ENCODE measurements at places on chromosomes 12 and 14.

DNA sequence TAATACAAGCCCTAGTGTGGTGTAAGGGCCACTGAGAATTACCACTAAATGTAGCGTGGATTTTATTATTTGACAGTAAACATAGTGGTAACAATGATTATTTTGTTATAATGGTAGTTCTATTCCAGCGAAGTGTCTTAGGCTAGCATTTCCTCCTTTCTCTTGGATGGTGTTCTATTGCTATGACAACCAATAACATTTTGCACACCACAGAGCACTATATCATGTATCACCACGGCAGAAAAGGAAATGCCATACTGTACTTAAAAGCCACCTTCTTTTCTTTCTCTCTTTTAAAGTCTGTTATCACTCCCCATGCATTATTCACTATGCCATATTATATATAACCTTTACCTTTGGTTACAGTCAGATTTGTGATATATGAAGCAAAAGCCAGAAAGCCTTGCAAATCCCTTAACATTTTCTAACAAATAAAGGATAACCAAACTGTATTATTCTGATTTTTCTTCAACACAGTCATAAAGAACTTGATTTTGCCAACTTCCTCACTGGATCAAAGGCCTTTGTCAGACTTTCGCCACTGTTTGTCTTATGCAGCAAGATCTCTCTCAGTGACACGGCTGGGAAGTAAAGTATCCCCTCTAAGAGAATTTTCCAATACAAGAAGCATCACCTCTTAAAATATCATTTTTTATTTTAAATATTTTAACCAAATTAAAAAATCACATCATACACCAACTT, 195.8 kb downstream of the FOXN3 start:
- H3K27ac ChIP-seq, result no peak overlapping the region
- H3K36me3 ChIP-seq, result peaks cover 5% of the 10 kb centered on the region
- H3K27me3 ChIP-seq, result no peaks in the 10 kb centered on the region
- peaks cover 2% of the 10 kb centered on the region for H3K4me1 ChIP-seq

DNA sequence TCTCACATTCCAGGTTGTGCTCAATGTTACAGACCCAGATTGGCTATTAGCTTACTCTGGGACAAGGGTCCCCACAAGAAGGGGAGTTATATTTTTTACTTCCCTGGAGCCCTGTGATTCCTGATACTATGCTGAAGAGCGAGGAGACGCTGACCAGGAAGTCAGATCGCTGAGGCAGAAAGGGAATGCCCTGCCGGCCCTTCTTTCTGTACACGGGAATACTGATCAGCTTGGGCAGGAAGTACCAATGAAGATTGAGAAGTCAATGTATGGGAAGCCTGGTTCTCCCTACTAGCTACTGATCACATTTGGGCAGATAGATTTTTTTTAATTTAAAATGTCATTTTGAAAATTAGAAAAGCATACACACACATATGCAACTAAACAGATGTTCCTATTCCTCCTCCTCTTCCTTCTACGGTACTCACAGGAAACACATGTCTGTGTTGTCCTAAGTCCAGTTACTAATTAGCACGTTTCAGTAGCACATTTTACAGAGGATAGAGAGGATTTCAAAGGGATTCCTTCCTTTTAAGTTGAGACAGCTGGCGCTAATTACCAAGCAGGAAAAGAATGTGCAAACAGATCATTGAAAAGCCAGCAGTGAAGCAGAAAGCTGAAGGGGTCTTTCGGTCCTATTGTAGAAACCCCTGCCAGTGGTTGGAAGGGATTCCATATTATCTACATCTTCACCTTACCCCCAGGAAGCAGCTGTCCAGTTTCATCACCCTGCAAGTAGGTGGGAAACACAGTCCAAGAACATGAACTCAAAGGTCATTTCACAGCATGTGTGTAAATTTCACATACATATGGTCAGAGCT, 292.4 kb downstream of the DUSP6 start:
- H3K4me3 ChIP-seq, result no peak overlapping the region
- H3K36me3 ChIP-seq, result no peaks in the 10 kb centered on the region
- peaks cover 3% of the 10 kb centered on the region for H3K4me1 ChIP-seq
- H3K27ac ChIP-seq, result peak overlapping the region; percentile 53
- H3K27me3 ChIP-seq, result no peaks in the 10 kb centered on the region

DNA sequence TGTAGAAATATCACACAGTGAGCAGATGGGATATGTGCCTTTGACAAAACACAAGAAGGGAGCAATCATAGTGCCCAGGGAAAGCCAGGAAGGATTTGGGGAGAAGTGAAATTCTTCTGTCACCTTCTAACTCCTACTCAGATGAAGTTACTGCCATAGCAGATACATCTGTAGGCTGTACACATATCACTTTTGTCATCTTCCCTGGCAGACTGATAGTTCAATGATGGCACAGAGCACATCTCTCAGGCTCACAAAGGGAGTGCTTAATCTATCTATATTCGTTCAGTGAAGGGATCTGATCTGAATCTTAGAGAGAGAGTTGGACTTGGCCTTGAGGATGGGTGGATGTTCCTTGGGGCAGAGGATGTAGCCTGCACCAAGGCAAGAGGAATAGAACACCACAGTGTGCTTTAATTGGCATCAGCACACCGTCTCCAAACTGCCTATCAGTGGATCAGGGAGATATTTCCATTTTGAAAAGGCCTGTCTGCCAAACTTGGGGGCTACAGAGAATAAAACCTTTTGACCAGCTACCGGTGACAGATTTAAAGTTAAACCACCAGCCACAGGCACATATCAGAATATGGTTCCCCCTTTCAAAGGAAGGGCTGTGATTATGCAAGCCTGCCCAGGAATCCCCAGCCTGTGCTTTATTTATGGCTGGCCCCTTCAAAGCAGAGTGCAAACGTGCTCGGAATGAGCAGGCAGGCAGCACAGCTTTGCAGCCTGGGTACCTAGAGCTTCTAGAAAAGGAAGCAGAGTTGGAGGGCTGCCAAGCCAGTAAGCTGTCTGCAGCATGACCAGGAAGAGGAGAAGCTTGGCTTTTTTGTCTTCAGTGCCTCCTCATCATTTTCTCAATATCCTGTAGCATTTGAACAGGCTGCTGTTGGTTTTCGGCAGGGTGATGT, 165.5 kb upstream of the DYRK2 start:
- no peak overlapping the region for H3K4me3 ChIP-seq
- H3K36me3 ChIP-seq, result no peaks in the 10 kb centered on the region
- DNase-seq, result peak; percentile 46
- no peaks in the 10 kb centered on the region for H3K4me1 ChIP-seq
- no peaks in the 10 kb centered on the region for H3K27me3 ChIP-seq

- H3K27ac ChIP-seq, result no peak overlapping the region
- no peaks in the 10 kb centered on the region for H3K4me1 ChIP-seq
- no peaks in the 10 kb centered on the region for H3K36me3 ChIP-seq
- DNase-seq, result no peak
- H3K4me3 ChIP-seq, result no peak overlapping the region
Observed at GRCh38 chr14:101083564-101084435, 180.3 kb upstream of the RTL1 start.

DNA sequence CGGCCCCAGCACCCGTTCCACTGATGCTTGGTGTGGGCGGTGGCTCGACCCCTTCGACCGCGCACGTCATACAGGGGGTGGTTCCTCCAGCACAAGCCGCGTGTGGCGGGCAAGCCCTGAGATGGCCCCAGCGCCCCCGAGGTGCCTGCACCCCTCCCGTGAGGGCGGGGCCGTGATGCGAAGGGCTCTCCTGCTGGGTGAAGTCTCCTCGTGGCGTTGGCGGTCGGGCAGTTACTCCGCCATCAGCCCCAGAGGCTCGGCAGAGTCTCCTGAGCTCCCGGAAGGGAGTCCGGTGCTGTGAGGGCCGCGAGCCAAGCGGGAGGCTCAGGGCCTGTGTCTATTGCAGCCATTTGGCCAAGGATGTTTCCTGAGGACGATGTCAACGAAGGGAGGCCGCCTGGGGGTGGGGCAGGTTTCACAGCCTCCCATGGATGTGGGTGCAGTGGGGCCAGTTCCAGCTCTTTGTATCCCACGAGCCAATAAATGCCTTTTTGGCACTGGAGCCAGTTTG, 78.1 kb upstream of the GALNT9 start:
- no peak overlapping the region for H3K27ac ChIP-seq
- no peak overlapping the region for H3K4me3 ChIP-seq

GRCh38 chr12:13444076-13444475, 247.6 kb downstream of the EMP1 start:
- peak; percentile 16 for DNase-seq
- H3K4me1 ChIP-seq, result no peaks in the 10 kb centered on the region
- peaks cover 2% of the 10 kb centered on the region for H3K27me3 ChIP-seq
- H3K36me3 ChIP-seq, result no peaks in the 10 kb centered on the region
- H3K4me3 ChIP-seq, result no peak overlapping the region

- DNase-seq, result peak; percentile 23
- H3K36me3 ChIP-seq, result no peaks in the 10 kb centered on the region
- peaks cover 6% of the 10 kb centered on the region for H3K27me3 ChIP-seq
- peak within 1 kb of the TSS; percentile 25 for H3K4me3 ChIP-seq
- H3K4me1 ChIP-seq, result no peaks in the 10 kb centered on the region
- H3K27ac ChIP-seq, result no peak within 1 kb of the TSS
Observed at GRCh38 chr14:92922883-92923743, at the start of gene CHGA. CHGA (plus strand) TSS chr14:92923150; CDS start chr14:92923360, 210 bp downstream.

DNA sequence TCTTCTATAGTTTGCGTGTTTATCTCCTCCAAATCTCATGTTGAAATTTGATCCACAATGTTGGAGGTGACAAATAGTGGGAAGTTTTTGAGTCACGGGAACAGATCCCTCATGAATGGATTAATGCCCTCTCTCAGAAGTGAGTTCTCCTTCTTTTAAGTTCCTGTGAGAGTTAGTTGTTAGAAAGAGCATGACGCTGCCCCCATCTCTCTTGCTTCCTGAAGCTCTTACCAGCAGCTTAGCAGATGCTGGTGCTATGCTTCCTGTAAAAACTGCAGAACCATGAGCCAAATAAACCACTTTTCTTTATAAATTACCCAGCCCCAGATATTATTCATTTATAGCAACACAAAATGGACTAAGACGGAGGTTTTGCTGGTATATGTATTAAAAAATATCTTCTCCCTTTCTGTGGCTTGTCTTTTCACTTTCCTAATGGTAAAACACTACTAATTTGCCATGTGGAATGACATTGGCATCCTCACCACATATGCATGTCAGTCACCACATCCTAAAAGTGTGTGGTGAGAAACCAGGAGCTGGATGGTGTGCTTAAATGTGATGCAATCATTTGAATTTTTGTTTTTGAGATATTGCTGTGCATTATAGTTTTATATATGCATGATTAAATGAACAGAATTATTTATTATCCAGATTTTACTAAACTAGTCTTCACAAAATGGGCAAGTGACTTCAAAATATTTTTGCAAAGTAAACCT, 449.3 kb downstream of the ADAMTS20 start:
- H3K36me3 ChIP-seq, result no peaks in the 10 kb centered on the region
- H3K4me3 ChIP-seq, result no peak overlapping the region
- no peak for DNase-seq
- no peaks in the 10 kb centered on the region for H3K4me1 ChIP-seq
- H3K27ac ChIP-seq, result no peak overlapping the region

- H3K4me1 ChIP-seq, result no peaks in the 10 kb centered on the region
- no peaks in the 10 kb centered on the region for H3K27me3 ChIP-seq
- DNase-seq, result peak; percentile 62
- H3K4me3 ChIP-seq, result no peak overlapping the region
Observed at GRCh38 chr12:124036657-124037109, 63.7 kb downstream of the ZNF664 start.

DNA sequence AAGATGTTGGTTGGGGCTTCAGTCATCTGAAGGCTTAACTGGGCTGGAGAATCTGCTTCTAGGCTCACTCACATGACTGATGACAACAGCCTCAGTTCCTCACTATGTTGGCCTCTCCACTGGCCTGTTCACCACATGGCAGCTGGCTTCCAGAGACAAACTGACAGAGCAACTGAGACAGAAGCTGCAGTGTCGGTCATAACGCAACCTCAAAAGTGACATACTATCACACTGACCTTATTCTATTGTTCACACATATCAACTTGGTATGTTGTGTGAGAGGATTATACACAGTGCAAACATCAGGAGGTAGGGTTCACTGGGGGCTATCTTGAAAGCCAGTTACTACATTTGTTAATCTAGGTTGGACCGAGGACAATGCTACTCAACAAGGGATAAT, 92.9 kb downstream of the PAWR start:
- H3K36me3 ChIP-seq, result no peaks in the 10 kb centered on the region
- DNase-seq, result no peak
- no peaks in the 10 kb centered on the region for H3K4me1 ChIP-seq
- H3K27ac ChIP-seq, result no peak overlapping the region
- H3K4me3 ChIP-seq, result no peak overlapping the region

DNA sequence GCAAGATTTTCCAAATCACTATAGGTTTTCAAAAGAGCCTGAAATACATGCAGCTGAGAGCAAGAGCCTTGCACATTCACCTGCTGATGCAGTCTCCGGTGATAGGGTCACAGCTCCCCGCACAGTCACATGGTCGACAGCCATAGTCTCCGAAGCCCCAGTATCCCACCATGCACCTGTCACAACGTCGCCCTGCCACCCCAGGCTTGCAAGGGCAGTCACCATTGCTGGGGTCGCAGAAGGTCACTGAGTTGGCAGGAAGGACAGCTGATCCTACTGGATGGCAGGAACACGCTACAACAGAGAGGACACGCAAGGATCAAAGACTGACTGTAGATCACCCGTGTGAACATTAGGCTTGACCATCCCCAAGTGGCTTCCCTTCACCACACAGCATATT, 107.1 kb downstream of the NTN4 start:
- no peak overlapping the region for H3K27ac ChIP-seq
- H3K4me3 ChIP-seq, result no peak overlapping the region
- peaks cover 7% of the 10 kb centered on the region for H3K36me3 ChIP-seq
- H3K4me1 ChIP-seq, result no peaks in the 10 kb centered on the region
- H3K27me3 ChIP-seq, result no peaks in the 10 kb centered on the region
- DNase-seq, result no peak

DNA sequence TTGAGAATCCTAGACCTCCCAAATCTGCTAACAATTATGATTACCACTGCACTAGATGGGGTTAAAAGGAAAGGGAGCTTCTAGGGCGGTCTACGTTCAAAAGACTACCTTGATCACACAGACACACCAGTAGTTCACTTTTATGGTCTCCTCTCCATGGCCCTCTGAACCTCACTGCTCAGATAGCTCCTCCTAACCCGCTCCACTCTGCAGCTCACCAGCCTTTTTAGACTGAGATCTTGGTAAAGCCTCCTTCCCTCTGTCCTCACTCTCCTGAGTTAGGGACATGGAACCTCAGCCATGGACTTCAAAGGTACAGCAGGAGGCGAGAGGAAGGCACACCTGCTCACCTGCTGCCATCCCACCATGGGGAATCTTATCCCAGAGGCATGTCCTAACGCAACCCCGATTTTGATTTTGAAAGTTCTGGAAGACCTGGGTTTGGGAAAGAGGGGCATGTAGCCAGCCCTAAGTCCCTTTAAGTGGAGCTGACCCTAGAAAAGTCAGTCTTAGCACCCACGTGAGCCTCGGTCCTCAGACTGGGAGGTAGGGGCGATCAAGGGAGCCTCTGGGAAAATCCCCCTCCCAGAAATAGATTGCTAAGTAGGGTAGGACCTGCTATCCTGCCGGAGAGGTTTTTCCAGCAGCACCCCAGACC, 1.3 kb downstream of the ZNF219 start:
- peak overlapping the region; percentile 71 for H3K27ac ChIP-seq
- H3K36me3 ChIP-seq, result peaks cover 2% of the 10 kb centered on the region
- H3K27me3 ChIP-seq, result no peaks in the 10 kb centered on the region
- DNase-seq, result peak; percentile 65
